Stimulated activated memory B cell treated with anti-CD40 and anti-IgM and Interleukin-4, amounts not matched to agents 10 μg/mL and 1 μg/mL and 100 μg/mL, for 72 hours (primary cell): ENCODE measurements at places on chromosomes 6 and 20.

DNA sequence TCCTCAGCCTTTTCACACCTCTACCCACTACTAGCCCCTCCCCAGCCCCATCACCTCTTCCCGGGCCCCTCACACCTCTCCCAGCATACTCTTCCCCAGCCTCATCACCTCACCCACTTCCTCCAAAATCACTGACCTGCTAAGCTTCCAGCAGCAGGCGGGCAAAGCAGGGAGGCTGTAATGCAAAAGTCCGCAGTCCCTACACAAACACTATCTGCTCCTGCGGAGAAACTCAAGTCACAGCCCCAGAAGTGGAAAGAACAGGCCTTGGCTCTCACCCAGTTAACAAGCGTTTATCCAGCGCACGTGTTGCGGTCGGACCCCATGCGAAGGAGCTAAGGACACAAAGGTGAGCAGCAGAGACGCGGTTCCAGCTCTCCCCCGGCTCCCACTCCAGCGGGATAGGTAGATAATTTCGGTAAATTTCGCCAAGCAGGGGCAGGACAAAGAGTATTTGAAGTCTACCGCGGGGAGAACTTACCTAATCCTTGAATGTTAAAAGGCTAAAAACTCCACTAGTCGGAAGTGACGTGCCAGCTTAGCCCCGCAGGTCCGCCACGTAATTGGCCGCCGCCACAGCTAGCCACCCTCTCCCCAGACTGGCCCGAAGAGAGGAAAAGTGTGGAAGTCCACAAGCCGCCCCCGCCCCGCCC lies 728 bp upstream of the TRIM39 start:
- ATAC-seq, result peak; percentile 85
- peaks cover 58% of the 10 kb centered on the region for H3K4me1 ChIP-seq
- no peaks in the 10 kb centered on the region for H3K27me3 ChIP-seq

DNA sequence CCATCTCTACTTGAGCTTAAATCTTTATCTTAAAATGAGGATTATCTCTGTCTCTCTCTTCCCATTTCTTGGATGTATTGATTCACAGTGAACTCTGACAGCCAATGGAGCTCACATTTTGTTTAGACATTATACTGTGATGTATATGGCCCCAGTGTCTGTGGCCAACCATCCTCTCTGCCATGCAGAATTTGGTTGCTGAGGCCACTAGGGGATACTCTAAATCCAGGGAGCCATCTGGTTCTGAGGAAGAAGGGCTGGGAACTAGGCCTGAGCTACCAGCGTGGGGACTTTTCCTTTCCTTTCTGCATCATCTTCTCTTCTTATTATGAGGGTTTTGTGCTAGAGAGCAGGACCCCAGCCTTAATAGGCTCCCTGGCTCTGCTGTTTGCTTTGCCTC lies 59.1 kb upstream of the RIPOR2 start:
- H3K4me3 ChIP-seq, result no peak overlapping the region
- peaks cover 76% of the 10 kb centered on the region for H3K4me1 ChIP-seq
- peak overlapping the region; percentile 27 for H3K27ac ChIP-seq
- H3K36me3 ChIP-seq, result peaks cover 6% of the 10 kb centered on the region

DNA sequence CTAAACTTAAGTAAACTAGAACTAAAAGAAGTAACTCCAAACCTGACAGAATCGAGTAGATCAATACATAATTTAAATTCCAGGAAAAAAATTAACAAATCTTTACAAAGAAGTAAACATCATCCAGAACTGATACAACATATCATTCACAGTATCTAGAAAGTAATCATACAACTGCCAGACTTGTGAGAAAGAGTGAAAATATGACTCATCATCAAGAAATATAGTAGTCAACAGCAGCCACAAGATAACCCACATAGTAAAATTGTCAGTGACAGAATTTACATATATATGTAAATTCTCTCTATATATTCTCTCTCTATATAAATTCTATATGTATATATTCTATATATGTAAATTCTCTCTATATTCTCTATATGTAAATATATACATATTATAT lies 242.8 kb upstream of the RGS17 start:
- no peak for ATAC-seq
- no peaks in the 10 kb centered on the region for H3K27me3 ChIP-seq
- no peaks in the 10 kb centered on the region for H3K36me3 ChIP-seq
- no peak overlapping the region for H3K27ac ChIP-seq

DNA sequence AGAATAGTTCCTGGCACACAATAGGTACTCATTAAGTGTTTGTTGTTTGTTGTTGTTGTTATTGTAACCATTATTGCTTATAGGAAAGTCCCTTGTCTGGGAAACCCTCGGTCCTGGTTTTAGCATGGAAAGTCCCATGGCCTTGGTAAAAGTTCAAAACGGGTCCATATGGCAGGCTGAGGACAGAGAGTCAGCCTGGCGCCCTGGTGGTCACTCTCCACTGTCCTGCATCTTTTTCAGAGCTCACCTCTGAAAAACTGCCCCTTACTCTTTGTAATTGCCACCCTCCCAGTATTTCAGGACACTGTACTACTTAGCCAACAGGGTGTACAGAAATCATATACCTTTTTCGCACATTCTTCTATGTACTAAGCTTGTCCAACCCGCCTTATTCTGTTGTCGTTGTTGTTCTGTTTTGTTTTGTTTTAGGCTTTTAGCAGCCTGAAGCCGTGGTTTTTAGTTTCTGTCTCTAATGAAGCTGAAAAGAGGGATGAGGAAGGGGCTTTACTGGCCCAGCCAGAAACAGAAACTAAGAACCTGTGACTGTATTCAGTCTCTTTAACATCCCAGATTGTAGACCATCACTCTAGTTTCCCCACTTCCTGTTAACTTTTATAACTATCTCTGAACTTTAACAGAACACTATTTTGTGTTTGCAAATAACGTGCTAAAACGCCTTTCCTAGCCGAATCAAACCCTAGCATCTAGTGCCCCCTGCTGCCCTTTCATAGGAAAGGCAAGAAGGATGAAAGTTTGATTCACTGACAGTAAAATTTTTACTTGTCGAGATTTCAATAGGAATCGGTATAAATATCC lies 7.6 kb upstream of the TMEM14A start:
- peak; percentile 63 for ATAC-seq
- H3K27ac ChIP-seq, result no peak overlapping the region
- no peaks in the 10 kb centered on the region for H3K4me1 ChIP-seq

DNA sequence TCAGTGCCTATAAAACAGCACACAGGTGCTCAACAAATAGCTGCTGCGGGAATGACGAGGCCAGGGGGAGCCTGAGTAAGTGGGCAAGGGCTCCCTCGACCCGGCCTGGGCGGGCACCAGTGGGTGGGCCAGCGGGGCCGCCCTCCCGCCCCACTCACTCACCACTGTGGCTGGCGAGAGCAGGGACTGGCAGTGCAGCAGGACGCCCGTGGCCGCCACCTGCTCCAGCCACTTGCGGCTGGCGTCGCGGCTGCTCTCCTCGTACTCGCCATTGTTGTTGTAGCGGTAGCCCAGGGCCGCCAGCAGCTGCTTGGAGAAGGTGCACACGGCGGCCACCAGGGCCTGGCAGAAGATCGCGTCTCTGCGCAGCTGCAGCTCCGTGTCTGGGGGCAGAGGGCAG lies 191.5 kb downstream of the PREX1 start:
- no peaks in the 10 kb centered on the region for H3K27me3 ChIP-seq
- no peaks in the 10 kb centered on the region for H3K4me1 ChIP-seq
- ATAC-seq, result no peak
- no peak overlapping the region for H3K4me3 ChIP-seq

GRCh38 chr6:108752733-108753590 lies 95.3 kb upstream of the ARMC2 start:
- no peak overlapping the region for H3K27ac ChIP-seq
- H3K27me3 ChIP-seq, result no peaks in the 10 kb centered on the region

GRCh38 chr20:7151676-7152470 lies 384.4 kb downstream of the BMP2 start:
- H3K27me3 ChIP-seq, result no peaks in the 10 kb centered on the region
- H3K4me3 ChIP-seq, result no peak overlapping the region
- H3K4me1 ChIP-seq, result no peaks in the 10 kb centered on the region
- no peaks in the 10 kb centered on the region for H3K36me3 ChIP-seq
- H3K27ac ChIP-seq, result no peak overlapping the region
- ATAC-seq, result no peak

DNA sequence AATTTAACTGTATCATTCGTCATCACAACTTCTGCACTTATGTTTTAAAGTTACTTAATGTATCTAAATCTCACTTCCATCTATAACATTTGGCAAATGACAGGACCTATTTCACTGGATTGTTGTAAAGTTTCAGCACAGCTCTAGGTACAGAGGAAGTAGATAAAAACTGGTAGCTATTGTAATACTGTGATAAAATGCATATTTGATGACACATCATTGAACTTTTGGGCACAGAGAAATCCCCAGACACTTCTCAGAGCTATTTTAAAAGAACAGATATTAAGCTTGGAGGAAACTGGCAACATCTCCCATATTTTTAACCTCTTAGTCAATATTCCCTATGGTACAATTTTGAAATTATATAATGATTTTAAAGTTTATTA lies 138.7 kb downstream of the RFPL4B start:
- H3K27me3 ChIP-seq, result no peaks in the 10 kb centered on the region
- no peak for ATAC-seq
- no peak overlapping the region for H3K27ac ChIP-seq
- H3K4me3 ChIP-seq, result no peak overlapping the region

GRCh38 chr20:48823960-48824498 lies 3.8 kb downstream of the PREX1 start:
- H3K27ac ChIP-seq, result peak overlapping the region; percentile 96
- peak overlapping the region; percentile 100 for H3K4me3 ChIP-seq
- H3K27me3 ChIP-seq, result no peaks in the 10 kb centered on the region
- peaks cover 82% of the 10 kb centered on the region for H3K4me1 ChIP-seq

DNA sequence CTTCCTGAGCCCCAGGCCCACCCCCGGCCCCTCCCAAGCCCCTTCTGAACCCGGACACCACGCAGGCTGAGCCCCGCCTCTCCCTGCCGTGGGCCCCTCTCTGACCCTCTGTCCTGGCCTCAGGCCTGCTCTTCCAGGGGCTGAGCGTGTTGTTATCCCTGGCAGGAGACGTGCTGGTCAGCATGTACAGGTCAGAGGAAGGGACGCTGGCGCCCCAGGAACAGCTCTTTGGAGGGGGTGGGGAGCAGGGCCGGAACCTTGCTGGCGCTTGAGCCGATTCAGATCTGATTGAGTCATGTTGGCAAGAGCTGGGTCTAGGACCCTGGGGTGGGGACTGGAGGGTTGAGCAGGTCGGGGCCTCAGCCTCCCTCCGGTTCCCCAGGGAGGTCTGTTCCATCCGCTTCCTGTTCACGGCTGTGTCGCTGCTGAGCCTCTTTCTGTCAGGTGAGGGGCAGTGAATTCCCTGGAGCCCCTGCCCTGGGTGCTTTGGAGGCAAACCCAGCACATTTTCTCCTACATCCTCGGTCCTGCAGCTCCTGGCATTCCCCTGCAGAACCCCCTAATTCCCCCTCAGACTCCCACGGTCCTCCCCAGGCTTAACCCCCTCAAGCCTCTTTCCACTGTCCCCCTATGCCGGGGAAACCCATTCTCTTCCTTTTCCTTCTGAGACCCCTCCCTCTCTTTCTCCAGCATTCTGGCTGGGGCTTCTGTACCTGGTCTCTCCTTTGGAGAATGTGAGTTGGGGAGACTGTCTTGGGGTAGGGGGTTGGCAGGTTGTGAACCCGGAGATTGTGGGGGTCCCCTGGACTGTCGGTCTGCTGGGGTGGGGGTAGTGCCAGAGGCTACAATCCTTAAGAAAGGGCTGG lies 2.0 kb downstream of the SPAG4 start:
- peak overlapping the region; percentile 91 for H3K27ac ChIP-seq
- peaks cover 5% of the 10 kb centered on the region for H3K36me3 ChIP-seq
- H3K4me1 ChIP-seq, result peaks cover 58% of the 10 kb centered on the region

GRCh38 chr20:44018942-44019637 lies 104.4 kb downstream of the TOX2 start:
- H3K27ac ChIP-seq, result no peak overlapping the region
- peaks cover 8% of the 10 kb centered on the region for H3K27me3 ChIP-seq
- H3K4me3 ChIP-seq, result no peak overlapping the region
- peaks cover 12% of the 10 kb centered on the region for H3K4me1 ChIP-seq
- ATAC-seq, result no peak
- H3K36me3 ChIP-seq, result no peaks in the 10 kb centered on the region

DNA sequence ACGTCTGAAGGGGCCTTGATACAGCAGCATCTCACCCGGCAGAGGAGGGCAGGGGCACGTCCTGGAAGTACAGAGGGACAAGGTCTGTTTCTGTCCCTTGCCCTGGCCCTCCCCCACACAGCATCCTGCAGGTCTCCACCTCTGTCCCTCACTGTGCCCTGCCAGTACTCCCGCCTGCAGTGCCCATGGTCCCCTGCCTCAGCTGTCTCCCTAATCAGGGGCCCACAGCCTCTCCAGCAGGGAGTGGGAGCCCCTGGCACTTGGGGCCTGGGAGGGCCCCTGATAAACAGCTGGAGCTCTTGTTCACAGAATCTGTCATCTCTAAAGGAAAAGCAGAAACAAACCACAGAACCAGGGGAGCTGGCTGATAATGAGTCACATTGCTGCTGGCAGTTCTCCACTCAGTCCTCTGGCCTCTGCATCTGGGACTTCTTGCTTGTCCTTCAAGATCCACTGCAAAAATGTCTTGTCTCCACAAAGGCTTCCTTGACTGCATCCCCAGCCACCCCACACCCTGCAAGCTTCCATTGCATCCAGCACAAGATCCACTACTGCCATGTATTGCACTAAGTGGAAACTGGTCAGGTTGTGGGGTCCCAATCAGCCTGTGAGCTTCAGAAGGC lies 33.2 kb upstream of the TAF8 start:
- ATAC-seq, result peak; percentile 55
- peak overlapping the region; percentile 82 for H3K27ac ChIP-seq
- no peaks in the 10 kb centered on the region for H3K27me3 ChIP-seq
- H3K36me3 ChIP-seq, result peaks cover 9% of the 10 kb centered on the region
- no peak overlapping the region for H3K4me3 ChIP-seq
- peaks cover 39% of the 10 kb centered on the region for H3K4me1 ChIP-seq

- peaks cover 38% of the 10 kb centered on the region for H3K4me1 ChIP-seq
- no peaks in the 10 kb centered on the region for H3K27me3 ChIP-seq
- H3K4me3 ChIP-seq, result peak overlapping the region; percentile 94
- peak; percentile 81 for ATAC-seq
Measured at GRCh38 chr20:34824452-34824805, 1.0 kb downstream of the NCOA6 start.

DNA sequence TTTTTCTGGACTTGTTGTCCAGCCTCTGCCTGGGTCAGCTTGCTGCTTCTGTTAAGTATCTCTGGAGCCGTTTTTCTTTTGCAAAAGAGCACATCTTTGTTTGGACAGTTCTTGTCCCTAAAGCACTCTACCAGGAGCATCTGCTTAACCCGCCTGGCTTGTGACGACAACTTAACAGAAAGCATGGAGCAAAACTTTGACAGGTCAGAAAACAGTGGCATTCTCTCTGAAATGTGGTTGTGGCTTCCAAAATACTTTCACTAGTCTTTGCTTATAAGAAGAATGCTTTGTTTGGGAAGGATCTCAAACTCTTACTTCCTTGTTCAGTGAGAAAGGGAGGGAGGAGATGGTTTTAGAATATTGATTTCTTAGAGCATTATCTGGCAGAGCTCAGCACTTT lies 47.6 kb downstream of the CD109 start:
- no peaks in the 10 kb centered on the region for H3K4me1 ChIP-seq
- H3K4me3 ChIP-seq, result no peak overlapping the region
- H3K36me3 ChIP-seq, result no peaks in the 10 kb centered on the region
